ENCODE measurements at places on chromosomes 1 and 21. TPM values are rescaled to one million over a fixed set of nuclear protein-coding genes. Genes with fewer than 3 reads are reported as not detected.
A peak's percentile ranks its signal among the peaks of the same experiment; 100 is the strongest.

DNA sequence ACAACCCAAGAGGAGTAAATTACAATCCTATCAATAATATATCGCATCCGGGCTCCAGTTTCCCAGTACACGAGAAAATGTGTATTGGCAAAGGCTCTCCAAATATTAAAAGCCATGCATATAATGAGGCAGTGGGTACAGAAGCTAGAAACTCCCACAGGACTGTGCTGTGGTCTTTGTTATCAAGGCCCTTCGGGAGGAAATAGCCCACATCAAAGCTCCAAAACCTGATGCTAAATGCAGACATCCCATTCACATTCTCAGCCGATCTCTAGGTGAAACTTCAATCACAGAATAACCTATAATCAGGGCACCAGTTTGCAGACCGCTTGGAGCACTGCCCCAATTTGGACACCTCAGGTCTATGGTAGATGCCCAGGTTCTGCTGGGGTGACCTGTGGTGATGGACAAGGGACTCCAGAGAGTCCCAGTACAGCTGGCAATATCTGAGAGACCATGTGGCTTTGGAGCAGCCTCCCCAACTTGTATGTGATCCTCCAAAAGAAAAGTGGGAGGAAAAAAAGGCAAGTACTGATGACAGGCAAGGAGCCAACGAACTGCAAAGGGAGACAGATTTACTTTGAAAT lies 148.8 kb upstream of the CAMK1G start:
- H3K27ac ChIP-seq, result no peak overlapping the region
- H3K36me3 ChIP-seq, result no peaks in the 10 kb centered on the region
- DNase-seq, result no peak
- H3K4me1 ChIP-seq, result peaks cover 22% of the 10 kb centered on the region

DNA sequence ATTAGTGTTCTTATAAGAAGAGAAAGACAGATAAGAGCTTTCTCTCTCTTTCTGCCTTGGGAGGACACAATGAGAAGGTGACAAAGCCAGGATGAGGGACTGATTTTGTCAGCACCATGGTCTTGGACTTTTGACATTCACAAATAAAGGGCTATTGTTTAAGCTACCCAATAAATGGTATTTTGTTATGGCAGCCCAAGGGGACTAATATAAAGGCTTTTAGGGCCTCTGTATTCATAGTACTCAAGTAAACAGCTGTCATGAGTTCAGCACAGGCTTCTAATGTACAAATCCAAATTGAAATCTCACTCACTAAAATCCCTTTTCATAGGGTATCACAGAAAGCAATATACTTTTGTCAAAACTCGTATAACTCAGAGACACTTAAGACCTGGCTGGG lies 242.7 kb downstream of the FAF1 start:
- no peaks in the 10 kb centered on the region for H3K4me1 ChIP-seq
- H3K27ac ChIP-seq, result no peak overlapping the region
- no peak overlapping the region for H3K4me3 ChIP-seq
- no peaks in the 10 kb centered on the region for H3K36me3 ChIP-seq
- no peak for DNase-seq

CELF3 gene
- not detected for total RNA-seq

DNA sequence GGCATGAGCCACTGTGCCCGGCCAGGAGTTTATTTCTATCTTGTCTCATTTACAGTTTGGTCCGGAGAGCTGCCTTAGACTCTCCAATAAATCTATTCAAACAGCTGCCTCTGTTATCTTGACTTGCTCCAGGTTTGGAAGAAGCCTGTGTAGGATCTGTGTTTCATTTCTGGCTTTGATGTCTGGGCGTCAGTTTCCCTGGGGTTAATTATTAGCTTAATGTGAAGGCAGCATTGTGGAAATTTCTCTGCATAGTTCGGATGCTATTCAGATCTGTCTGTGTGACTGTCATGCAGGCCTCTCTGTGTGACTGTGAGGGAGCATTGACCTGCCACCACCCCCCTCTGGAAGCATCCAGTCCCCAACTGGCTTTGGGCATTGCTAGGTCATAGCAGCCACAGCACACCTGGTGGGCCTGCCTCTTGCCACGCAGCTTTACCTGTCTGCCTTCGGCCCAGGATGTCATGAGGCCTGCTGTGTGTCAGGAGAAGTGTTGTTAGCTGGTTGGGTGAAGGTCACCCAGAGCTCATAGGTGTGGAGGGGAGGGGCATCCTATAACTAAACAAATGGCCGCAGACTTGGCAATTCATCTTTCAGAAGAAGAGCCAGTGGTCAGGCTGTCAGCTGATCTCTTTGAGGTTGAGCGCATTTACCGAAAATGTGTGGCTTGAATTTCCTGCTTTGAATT lies 9.8 kb downstream of the IFNGR2 start:
- peak overlapping the region; percentile 25 for H3K27ac ChIP-seq
- DNase-seq, result no peak
- peaks cover 11% of the 10 kb centered on the region for H3K36me3 ChIP-seq
- H3K27me3 ChIP-seq, result no peaks in the 10 kb centered on the region
- H3K4me3 ChIP-seq, result no peak overlapping the region

FAM151A gene
- total RNA-seq, result not detected

DNA sequence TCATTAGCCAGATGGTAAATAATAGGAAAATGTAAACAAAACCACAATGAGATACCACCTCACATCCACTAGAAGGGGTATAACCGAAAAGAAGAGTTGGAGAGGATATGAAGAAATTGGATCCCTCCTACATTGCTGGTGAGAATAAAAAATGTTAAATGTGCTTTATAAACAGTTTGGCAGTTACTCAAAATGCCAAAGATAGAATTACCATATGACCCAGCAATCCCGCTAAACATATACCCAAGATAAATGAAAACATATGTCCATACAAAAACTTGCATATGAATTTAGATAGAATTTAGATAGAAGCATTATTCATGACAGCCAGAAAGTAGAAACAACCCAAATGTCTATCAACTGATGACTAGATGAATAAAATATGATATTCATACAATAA lies 4.4 kb upstream of the FMO2 start:
- no peak overlapping the region for H3K4me3 ChIP-seq
- H3K27me3 ChIP-seq, result no peaks in the 10 kb centered on the region
- no peaks in the 10 kb centered on the region for H3K36me3 ChIP-seq
- DNase-seq, result no peak
- H3K4me1 ChIP-seq, result no peaks in the 10 kb centered on the region

GRCh38 chr1:29525941-29526340 lies 289.6 kb downstream of the PTPRU start:
- no peak overlapping the region for H3K27ac ChIP-seq
- no peaks in the 10 kb centered on the region for H3K4me1 ChIP-seq
- DNase-seq, result no peak
- H3K36me3 ChIP-seq, result no peaks in the 10 kb centered on the region
- no peak overlapping the region for H3K4me3 ChIP-seq

DNA sequence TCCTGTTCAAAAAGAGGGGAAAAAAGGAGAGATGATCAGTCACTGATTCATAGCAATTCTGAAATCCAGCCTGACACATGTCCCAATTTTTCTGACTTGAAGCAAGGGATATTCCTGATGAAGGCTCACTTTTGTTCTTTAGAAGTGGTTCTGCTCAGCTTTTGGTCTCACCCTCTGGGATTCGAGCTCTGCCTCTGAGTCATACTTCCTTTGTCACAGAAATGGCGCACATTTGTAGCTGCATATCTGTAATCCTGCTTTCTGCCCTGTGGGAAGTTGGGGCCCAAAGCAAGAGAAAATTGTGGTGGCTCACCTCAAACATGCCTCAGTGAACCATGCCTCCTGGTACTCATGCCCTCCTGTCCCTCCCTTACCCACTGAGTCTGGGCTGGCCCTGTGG lies 22.3 kb upstream of the FAM78B start:
- no peak for DNase-seq
- H3K27ac ChIP-seq, result no peak overlapping the region
- no peaks in the 10 kb centered on the region for H3K27me3 ChIP-seq
- H3K36me3 ChIP-seq, result no peaks in the 10 kb centered on the region
- H3K4me3 ChIP-seq, result no peak overlapping the region

DNA sequence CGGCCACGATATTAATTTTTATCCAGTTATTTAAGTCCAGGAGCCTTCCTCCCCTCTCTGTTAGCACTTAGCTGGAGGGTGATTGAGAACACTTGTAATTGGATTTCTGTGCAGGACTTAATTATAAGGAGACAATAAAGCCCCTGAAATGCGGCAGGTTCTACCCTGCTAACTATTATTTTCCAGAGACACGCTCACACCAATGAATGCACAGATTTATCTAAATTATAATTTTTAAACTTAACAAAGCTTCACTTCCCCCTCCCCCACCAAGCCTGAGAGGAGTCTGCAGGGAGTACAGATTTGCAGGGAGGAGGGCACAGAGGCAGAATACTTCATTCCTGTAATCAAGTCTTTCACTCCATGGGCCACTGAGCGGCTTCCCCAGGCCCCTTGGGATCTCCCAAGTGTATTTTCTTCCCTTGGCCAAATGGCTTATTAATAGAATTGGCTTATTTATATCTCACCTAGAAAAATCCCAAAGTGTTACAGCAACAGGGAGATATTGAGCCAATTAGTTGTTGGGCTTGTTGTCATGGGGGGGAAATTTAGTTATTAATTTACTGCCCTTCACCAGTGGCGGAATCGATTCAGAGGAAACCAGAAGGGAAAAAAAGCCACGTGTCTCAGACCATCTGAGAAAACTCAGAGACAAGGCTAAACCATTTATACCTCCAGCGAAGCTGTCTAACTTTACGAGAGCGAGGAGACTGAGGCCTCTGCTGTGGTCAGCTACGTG lies 99.0 kb upstream of the CD34 start:
- no peak overlapping the region for H3K27ac ChIP-seq
- no peak for DNase-seq
- H3K27me3 ChIP-seq, result no peaks in the 10 kb centered on the region

GRCh38 chr1:193241132-193241827 lies 54.9 kb upstream of the B3GALT2 start:
- H3K4me1 ChIP-seq, result no peaks in the 10 kb centered on the region
- no peak overlapping the region for H3K27ac ChIP-seq
- H3K36me3 ChIP-seq, result peaks cover 3% of the 10 kb centered on the region
- H3K4me3 ChIP-seq, result no peak overlapping the region

- no peak overlapping the region for H3K4me3 ChIP-seq
- DNase-seq, result no peak
- no peaks in the 10 kb centered on the region for H3K4me1 ChIP-seq
- no peaks in the 10 kb centered on the region for H3K27me3 ChIP-seq
- no peaks in the 10 kb centered on the region for H3K36me3 ChIP-seq
These were observed 357.5 kb upstream of the RUNX1 start for GRCh38 chr21:35406635-35407034.

GRCh38 chr1:91701472-91701869 lies 184.5 kb downstream of the TGFBR3 start:
- no peak overlapping the region for H3K4me3 ChIP-seq
- no peaks in the 10 kb centered on the region for H3K36me3 ChIP-seq
- H3K4me1 ChIP-seq, result peaks cover 14% of the 10 kb centered on the region
- no peak for DNase-seq
- H3K27me3 ChIP-seq, result no peaks in the 10 kb centered on the region

DNA sequence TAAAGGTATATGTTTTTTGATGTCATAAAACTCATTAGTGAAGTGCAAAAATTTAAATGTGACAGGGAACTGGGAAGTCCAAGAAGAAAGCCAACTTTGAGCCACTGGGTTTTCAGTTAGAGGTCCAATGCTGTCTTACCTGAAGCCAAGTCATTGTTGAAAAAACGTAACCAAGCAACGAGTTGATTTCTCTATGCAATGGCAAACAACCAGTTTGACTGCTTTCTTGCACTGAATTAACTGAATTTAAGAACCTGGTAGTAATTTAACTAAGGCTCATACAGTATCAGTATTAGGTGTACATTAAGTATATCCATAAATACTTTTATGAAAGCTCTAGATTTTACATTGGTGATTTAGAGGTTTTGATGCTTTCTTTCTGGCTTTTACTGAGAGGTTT lies 20.2 kb upstream of the S1PR1 start:
- DNase-seq, result no peak
- H3K27ac ChIP-seq, result no peak overlapping the region
- H3K27me3 ChIP-seq, result no peaks in the 10 kb centered on the region
- no peak overlapping the region for H3K4me3 ChIP-seq
- H3K36me3 ChIP-seq, result no peaks in the 10 kb centered on the region

DNA sequence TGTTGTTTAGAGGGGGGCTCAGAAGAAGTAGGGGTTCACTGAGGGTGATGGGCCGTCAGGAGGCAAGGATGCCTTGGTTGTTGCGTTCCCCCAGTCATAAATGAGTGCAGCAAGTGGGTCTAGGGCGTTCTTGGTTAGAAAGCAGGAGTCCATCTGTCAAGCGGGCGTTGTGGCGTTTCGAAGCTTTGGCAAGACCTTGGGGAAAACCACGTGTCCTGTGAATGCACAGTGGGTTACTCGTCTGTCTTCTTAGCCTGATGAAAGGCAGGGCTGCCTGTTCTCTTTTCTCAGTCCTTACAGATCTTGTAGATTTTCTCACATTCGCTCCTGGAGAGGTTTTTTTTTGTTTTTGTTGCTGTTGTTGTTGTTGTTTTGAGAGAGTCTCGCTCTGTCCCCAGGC lies 6.3 kb upstream of the ZNF496 start:
- H3K4me1 ChIP-seq, result no peaks in the 10 kb centered on the region
- H3K27me3 ChIP-seq, result no peaks in the 10 kb centered on the region
- no peak overlapping the region for H3K27ac ChIP-seq
- H3K4me3 ChIP-seq, result no peak overlapping the region

SPATA45 gene
- not detected for total RNA-seq

GRCh38 chr1:14774225-14774624 lies 175.7 kb downstream of the KAZN start:
- no peak overlapping the region for H3K4me3 ChIP-seq
- H3K27ac ChIP-seq, result no peak overlapping the region
- H3K36me3 ChIP-seq, result no peaks in the 10 kb centered on the region

DNA sequence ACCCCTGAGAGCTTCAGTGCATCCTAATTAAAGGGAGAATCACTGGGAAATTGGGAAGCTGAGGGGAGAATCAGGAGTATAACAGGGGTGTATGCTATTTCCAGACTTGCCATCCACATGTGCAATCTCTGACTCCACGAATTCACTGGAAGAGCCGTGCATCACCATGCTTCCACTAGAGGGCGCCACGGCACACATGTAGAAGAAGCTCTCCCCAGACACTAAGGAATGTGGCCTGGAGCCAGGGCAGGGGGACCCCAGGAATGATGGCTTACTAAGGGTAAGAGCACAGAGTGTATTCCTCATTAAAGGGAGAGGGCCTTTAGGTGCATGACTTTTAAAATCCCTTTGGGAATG lies 81.5 kb downstream of the ABCA4 start:
- H3K27me3 ChIP-seq, result no peaks in the 10 kb centered on the region
- H3K4me1 ChIP-seq, result peaks cover 4% of the 10 kb centered on the region
